ENCODE measurements at places on chromosomes 5 and 9.

DNA sequence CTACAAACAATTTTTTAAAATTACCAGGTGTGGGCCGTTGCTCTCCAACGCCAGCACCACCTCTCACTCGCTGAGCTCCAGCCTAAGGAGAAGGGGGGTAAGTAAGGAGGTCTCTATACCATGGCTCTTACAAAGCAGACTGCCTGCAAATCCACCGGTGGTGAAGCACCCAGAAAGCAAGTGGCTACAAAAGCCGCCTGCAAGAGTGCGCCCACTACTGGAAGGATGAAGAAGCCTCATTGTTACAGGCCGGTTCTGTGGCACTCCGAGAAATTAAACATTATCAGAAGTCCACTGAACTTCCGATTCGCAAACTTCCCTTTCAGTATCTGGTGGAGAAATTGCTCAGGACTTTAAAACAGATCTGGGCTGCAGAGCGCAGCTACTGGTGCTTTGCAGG lies 46.0 kb downstream of the CDO1 start:
- no peak for DNase-seq

DNA sequence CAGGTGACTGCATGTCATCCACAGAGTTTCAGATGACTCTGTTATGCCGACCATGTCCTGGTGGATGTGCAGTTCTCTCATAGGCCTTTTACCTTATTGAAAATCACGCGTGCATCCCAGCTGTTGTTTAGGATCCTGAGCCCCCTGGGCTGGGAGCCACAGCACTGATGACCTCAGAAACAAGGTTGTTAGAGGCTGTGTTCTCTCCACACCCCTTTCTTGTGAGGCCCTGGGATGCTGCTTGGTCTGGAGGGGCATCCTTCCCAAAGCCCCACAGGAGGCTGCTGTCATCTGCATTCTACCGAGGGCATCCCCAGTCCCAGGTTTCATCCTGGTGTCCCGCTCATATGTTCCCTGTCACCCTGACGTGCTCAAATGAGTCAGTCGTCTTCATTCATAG lies 76.5 kb upstream of the IRX4 start:
- no peak for DNase-seq

- no peak for DNase-seq
These were observed 19.0 kb downstream of the C6 start for GRCh38 chr5:41194339-41194738.

GRCh38 chr5:55427157-55427556 lies 107.6 kb downstream of the PLPP1 start:
- DNase-seq, result no peak

DNA sequence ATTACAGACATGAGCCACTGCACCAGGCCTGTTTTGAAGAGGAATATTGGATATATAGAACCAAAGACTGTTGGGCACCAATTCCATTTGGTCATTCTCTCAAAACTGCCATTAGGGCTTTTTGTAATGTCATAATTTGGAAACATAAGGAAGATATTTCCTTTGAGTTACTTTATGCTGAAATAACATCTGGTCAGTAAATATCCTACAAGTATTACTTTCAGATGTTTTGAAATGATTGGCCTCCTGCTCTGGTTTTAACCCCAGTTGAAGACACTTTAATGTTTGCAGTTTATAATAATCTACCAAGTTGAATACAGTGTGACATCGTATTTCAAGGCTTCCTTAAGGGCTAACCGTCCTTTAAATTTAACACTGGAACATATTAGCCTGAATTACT lies 33.6 kb downstream of the LRRTM2 start:
- DNase-seq, result no peak

DNA sequence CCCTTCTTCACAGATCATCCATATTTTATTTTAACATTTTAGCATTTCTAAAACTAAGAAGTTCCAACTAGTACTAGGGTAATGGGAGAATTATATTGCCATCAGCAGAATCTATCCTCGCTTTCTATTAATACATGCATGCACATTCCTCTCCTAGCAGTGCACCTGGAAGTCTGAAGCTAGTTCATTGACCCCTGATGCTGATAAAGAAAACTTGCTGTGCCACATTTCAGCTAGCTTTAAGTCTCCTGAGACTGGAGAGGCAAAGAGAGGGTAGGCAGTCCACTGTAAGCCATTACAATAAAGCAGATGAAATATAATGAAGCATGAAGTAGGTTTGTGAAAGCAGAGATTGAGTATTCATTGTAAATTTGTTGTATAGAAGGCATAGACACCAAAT lies 15.8 kb downstream of the MINAR2 start:
- DNase-seq, result no peak

DNA sequence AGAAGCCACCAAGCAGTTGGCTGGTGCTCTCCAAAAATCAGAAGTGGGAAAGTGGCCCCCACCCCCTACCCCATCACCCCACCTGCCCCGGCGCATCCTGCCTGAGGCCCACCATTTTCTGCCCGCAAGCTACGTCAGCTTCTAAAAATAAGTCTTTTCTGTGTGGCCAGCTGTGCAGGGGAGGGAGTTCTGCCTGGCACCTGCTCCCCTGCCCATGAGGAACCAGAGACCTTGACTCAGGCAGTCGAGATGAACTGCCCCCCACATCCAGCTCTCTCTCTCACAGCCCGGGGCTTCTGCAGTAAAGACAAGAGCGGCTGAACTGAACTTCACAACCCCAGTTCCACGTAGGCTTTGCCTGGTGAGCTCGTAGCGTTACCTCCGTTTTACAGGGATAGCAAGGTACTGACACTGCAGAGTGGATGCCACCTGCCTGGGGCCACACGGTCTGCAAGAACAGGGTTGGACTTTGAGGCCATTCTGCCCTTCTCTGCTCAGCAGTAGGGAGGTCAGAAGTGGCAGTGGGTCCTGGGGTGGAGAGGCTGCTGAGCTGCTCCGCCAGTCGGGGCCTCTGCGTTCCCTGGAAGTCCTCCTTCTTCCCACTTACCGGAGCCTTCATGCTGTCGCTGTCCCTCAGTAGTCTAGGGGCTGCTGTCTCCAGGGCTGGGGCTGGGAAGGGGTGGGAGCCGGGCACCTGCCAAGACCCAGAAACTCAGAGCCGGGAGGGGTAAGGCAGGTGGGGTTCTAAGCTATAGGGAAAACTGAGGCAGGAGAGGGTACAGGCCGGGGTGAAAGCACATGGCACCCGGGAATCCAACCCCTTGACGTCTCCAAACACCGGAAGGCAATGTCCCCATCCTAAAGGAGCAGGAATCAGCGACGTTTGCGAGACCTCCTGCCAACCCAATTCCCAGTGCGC lies 781 bp downstream of the ST6GALNAC4 start:
- no peak for DNase-seq

GRCh38 chr9:109109967-109110328 lies 9.8 kb downstream of the TMEM245 start:
- no peak for DNase-seq

DNA sequence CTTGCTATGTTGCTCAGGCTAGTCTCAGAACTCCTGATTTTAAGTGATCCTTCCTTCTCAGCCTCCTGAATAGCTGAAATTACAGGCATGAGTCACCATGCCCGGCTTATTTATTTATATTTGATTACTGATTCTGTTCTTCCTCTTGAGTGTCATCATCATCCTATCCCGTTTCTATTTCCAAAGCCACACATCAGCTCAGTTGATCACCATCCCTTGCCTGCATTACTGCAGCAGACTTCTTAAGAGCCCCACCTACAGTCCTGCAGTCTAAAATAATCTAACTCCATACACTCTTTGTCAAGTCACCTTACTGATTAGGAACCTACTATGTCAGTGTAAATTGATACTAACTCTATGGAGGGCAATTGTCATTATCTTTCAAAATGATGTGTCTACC lies 138.9 kb upstream of the RAI14 start:
- DNase-seq, result no peak

- peak; percentile 89 for DNase-seq
These were observed 53.7 kb downstream of the LHFPL2 start for GRCh38 chr5:78594610-78595457.

DNA sequence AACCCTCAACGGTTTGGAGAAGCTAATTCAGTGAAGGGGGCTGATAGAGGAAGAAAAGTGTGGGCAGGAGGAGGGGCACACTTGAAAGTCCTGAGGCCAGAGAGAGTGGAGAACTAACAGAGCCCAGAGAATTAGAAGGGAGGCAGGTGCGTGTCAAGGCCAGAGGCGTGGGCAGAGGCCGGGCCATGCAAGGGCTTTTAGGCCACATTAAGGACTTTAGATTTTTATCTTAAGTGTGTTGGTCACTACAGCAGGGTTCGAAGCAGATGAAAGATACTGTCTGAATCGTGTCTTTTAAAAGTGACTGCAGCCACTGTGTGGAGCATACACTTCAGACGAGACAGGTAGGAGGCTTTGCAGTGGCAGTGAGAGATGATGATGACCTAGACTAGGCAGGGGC lies 6.7 kb downstream of the ADRA1B start:
- no peak for DNase-seq

- no peak for DNase-seq
These were observed 142.3 kb upstream of the TLX3 start for GRCh38 chr5:171166766-171167165.

- DNase-seq, result no peak
These were observed 145.4 kb downstream of the MAPKAP1 start for GRCh38 chr9:125561509-125562148.

- no peak for DNase-seq
These were observed 108.9 kb upstream of the CHD1 start for GRCh38 chr5:99037668-99038067.

DNA sequence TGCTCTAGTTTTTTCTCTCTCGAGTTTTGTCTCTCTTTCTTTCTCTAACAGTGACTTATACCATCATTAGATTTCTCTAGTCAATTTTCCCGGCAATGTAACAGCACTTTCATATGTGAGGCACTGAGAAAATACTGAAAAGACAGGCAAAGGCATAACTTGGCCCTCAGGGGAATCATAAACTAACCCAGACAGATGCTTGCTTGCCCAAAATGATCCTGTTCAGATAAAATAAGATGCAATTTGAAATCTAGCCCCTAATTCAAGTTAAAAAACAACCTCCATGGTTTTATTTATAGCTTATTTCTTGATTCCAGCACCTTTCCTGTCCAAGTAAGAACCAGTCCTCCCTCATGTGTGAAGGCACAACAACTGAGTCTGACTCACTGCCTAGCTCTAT lies 294.6 kb downstream of the GAS1 start:
- DNase-seq, result peak; percentile 19

- DNase-seq, result no peak
These were observed at the start of gene C9orf153 for GRCh38 chr9:86259557-86259956. C9orf153 (minus strand) TSS chr9:86259657; CDS start chr9:86229603, 30,054 bp downstream.

DNA sequence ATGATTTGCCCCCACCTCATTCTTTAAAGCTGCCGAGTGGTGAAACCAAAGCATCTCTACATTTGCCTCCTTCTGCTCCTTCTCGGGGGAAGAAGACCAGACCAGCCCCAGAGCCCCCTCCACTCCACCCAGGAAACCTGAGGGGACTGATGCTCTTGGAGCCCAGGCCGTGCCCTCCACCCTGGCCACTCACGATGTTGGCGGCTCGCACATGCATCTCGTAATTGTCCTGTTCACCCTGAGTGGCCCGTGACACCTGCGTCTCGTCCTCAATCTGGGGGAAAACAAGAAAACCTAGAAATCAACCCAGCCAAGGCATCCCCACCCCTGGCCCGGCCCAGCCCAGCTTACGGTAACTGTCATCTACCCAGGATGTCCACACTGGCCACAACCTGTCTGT lies 3.0 kb downstream of the MED22 start:
- no peak for DNase-seq

DNA sequence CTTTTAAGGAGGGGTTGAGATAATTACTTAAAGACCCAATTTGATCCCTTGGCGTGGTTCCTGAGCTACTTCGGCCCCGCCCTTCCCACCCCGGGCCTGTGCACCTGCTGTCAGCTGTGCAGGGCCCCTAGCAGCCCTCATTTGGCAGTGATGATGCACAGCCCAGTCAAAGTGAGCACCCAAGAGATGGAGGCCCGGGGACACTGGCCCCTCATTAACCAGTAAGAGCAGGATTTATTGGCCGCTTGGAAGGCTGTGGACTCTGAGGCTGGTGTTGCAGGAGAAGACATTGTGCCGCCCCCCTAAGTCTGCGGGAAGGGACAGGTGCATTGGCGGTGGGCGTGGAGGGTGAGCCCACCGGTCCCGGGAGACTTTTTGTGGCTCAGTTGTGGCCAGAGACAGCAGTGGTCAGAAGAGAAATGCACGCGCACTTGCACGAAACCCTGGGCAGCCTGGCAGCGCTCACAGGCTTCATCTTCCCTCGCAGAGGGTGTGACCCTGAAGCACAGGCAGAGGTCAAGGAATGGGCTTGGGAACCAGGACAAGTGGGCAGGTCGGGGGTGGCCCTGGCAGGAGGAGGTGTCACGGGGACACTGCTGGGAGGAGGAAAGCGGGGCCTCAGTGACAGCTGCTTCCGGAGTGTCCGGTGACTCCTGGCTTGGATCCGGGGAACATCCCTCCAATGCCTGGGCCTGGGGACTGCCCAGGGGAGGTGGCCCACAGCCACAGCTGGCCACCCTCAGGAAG lies 74.0 kb upstream of the RXRA start:
- DNase-seq, result no peak

DNA sequence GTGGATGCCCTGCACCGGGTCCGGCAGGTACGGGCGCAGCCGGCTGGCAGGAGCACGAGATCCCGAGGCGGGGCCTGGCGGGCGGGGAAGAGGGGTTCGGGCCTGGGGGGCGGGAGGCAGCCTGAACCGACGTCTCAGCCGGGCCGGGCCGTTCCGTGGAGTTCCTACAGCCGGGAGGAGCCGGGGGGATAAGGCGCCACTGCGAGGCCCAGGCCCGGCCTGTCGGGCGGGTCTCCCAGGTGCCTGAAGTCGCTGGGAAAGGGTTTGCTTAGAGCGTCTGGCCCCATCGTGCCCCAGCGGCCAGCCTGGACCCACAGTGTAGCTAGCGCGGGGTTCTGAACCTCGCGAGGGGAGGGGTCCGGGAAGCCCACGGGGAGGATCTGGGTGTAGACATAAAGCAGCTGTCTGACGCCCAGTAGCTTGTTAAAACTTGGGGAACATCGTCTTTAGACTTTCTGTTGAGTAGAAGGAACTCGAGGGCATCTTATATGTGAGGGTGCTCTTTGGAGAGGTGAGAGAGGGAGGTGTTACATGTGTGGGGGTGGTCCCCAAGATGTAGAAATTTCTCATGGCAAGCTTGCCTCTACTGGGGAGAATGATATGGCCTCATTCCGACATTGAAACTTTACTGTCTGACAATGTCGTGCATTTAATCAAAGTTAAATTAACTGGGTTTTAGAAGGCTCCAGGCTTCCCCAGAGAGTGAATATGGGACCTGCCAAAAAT lies 524 bp downstream of the FUBP3 start:
- DNase-seq, result no peak

DNA sequence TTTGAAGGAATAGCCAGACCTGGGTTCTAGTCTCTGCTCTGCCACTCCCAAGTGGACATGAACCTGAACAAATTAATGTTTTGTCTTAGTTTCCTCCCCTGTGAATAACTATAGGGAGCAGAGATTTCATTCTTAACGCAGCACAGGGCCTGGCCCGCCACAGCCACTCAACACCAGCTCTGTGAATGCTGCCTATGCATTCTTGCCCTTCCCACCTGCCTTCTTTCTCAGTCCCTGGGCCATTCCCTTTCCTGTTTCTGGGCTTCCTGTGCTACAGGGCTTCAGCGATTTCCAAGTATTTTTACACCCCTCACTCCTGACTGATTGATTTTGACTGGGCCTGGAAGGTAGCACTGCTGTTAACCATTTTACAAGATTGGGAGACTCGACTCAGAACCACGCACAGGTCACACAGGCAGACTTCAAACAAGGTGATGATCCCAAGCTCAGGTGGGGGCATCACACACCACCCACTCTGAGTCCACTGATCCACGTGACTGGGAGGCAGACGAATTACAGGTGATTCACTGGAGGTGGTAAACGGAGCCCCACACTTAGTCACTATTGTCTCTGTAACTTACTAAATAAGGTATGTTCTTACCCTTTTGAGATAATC lies 21.4 kb downstream of the PTPN3 start:
- DNase-seq, result no peak

Data from hindlimb muscle (tissue), 1 donor.